ENCODE measurements at places on chromosomes 13 and 19.

DNA sequence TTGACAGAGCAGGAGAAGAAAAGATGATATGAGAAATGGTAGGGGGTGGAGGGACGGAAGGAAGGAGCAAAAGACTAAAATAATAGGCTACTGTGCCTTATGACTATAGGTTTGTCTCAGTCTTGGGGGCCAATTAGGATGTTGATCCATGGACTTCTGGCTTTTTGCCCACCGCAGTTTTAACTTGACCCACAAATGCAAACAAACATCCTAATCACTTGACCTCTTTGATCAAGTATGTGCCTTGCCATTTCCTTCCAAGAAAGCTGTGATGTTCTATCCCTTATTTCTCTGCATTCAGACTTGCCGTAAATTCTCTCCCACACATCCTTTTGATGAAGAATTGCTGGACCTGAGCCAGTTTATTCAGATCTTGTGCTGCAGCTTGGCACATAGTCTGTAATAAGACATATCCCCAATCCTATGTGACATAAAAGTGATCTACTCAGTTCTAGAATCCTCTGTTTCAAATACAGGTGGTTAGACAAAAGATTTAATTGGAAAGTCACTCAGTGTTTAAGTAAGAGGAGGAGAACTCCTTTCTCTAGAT, 62.8 kb downstream of the TPT1 start:
- no peak for DNase-seq

DNA sequence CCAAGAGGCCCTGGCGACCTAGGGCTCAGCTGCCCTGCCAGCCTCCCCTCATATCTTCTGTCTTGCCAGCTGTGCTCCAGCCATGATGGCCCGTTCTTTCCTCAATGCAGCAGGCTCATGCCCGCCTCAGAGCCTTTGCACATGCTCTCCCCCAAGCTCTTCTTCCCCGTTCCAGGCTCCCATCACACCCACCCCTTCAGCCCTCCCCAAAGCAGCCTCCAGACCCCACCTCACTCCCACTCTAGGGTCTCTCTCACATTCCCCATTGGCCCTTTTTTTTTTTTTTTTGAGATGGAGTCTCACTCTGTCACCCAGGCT, 29.9 kb upstream of the ATP1A3 start:
- no peak for DNase-seq

DNA sequence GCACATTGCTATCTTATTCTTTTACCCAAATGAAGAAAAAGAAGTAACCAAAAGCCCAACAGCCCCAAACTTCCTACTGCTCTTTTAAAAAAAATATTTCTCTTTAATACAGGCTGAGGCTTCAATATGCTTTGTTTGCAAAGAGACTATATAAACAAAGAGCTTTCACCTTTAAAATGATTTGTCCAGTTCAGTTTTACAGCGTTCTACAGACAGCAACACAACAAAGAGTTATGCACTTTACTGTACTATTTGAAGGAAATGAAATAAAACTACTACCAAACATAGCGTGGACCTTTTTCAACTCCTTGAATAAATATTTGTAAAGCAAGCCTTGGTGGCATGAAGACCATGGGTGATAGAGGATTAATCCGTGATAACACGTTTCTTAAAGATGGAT, 151.2 kb downstream of the FGF9 start:
- DNase-seq = no peak

DNA sequence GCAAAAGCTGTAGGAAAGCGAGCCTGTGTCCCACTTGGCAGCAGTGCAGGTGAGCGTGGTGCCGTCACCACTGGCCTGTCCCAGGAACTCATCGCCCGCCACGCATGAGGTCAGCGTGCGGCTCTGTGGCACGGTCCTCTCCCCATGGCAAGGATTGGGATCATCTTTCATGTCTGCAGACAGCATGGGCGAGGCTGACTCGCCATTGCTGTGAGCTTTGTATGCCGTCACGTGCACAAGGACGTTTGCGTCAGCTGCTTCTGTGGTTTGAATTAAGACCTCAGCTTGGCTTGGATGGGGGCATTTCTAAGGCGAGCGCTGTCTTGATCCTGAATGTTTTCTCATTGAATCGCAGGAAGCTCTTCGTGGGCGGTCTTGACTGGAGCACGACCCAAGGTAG, 9.8 kb downstream of the DAZAP1 start:
- no peak for DNase-seq

DNA sequence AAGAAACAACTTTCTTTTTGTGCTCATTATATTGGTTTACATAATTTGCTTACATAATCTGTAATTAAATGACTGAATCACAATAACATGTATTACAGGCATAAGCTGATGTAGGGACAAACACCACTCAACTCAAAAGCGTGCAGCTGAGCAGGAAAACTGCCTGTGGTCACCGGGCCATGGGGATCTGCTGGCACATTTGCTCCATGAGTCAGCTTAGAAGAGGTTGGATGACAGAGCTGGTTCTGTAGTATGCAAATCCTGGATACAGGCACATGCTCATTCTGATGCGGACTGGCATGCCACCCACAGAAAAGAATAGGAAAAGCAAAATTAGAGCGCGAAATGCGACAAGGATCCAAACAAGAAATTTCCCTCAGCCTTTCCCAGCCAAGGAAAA, 128.6 kb downstream of the USP12 start:
- DNase-seq = no peak

DNA sequence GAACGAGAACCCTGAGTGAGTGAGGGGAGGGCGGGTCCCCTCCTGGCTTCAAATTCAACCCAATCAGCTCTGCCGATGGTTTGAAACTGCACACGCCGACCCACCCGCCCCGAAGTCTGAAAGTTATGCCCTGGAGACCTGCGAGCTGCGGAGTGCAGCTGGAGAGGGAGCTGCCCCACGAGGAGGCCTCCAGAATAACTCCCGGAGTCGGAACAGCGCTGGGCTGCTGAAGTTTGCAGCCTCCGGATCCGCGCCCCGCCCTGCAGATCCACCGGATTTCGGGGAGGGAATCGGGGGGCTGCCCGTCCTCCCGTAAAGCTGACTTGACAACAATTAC, 7.0 kb downstream of the POU4F1 start:
- no peak for DNase-seq

- DNase-seq = no peak
These were observed 10.5 kb downstream of the LAMP1 start for GRCh38 chr13:113307491-113307890.

DNA sequence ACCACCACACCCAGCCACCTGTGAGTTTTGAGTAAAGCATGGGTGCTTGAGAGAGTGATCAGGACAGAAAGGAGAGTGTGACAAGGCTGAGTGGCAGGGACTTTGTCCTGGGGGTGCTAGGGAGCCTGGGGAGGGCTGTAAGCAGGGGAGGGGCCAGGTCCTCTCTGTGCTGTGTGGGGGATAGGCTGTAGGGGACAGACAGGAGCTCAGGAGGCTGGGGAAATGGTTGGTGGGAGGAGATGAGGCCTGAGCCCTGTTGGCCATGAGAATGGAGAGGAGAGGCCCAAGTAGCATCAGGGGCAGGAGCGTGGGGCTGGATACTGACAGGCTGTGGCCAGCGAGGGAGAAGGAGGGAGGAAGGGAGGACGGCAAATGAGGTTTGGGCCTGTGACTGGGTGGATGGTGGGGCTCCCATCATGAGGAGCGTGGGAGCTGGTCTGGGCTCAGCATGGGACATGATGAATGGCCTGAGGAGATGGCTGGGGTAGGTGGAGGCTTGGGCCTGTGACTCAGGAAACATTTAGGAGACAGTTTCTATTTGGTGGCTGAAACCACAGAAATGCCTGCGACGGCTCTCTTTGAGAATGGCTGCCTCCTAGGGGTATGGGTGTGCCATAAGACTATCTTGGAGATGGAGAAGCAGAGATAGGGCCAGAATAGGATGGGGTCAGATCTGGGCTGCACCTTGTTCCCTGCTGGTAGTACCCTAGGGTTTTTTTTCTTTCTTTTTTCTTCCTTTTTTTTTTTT, 25.0 kb downstream of the GRIN2D start:
- DNase-seq = no peak

DNA sequence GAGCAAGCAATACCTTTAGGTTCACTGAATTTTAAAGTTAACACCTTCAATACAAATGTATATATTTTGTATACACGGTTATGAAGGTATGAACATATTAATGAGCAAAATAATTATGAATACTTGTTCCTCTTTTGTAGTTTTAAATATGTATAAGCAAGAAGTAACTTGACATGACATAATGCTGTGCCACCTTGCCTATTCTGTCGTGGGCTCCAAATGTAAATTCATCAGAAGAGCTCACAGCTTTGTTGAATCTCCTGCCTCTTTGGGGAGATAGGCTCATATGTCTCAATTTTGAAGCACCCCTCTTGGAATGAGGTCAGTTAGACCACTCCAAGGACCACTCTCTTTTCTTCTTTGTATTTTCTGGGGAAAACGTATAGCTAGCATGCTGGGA, 59.3 kb downstream of the LRCH1 start:
- DNase-seq = no peak

- DNase-seq = no peak
These were observed 10.6 kb downstream of the ERVV-2 start for GRCh38 chr19:53055117-53055516.

DNA sequence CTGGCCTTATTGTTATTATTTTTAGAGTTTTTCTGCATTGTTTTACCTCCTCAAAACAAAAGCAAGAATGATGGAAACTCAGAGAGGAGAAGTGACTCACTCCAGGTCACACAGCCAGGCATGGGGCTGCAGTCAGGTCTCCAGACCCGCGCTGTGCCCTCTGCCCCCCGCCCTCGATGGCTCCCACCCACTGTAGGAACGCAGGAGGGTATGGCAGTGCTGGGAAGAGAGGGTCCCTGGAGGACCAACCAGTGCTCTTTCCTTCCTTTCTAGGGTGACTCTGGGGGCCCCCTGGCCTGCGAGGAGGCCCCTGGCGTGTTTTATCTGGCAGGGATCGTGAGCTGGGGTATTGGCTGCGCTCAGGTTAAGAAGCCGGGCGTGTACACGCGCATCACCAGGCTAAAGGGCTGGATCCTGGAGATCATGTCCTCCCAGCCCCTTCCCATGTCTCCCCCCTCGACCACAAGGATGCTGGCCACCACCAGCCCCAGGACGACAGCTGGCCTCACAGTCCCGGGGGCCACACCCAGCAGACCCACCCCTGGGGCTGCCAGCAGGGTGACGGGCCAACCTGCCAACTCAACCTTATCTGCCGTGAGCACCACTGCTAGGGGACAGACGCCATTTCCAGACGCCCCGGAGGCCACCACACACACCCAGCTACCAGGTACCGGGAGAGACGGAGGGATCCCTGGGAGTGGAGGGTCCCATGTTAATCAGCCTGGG, 5.6 kb downstream of the TIMM13 start:
- no peak for DNase-seq

DNA sequence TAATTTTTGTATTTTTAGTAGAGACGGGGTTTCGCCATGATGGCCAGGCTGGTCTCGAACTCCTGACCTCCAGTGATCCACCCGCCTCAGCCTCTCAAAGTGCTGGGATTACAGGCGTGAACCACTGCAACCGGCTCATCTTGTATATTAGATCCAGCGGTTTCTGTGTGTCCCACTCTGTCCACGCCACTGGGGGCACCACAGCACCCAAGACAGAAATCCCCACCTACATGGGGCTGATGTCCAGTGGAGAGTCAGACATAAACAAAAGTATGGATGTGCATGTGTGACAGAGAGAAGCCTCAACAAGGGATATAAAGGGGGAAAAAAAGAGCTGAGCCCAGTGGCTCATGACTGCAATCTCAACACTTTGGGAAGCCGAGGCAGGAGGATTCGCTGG, 65.8 kb upstream of the ADGRE5 start:
- DNase-seq = no peak

DNA sequence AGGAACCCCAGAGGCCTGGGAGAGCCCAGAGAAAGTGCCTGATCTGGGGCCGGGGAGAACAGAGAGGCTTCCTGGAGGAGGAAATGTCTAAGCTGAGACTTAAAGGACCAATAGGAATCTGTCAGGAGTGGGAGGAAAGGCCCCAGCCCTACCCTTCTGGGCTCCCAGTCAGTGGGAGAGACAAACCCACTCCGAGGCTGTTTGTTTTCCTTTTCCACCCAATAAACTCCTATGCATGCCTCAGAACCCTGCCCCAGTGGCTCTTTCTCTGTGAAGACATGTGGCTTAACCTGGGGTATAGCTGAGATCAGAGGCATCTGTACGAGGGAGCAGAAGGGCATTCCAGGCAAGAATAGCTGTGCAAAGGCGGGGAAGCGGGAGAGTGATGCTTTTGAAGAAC, 1.9 kb downstream of the MEGF8 start:
- no peak for DNase-seq

DNA sequence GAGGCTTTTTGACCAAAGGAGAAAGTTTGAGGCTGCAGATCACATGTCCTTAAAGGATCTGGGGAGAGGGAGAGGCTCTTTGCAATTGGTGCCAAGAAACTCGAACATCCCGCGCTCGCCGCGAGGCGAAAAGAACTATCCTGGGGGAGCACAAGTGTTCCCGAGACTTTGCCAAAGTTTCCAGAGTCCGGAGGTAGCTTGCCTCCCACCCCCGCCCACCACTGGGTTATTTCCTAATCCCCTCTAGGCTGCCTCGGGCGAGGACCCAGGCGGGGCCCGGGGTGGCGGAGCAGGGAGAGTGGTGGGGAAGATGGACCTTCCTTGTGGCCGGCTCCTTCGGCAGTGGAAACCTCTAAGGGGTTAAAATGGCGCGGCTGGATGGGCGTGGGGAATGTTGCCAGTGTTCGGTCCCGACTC, 114.5 kb downstream of the KCNRG start:
- DNase-seq = no peak

Measured in stimulated activated CD8-positive, alpha-beta memory T cell treated with anti-CD3 and anti-CD28 coated beads, Interleukin-4, amount 100 ng/mL, for 48 hours (primary cell).